ENCODE measurements at places on chromosomes 2 and 18.

DNA sequence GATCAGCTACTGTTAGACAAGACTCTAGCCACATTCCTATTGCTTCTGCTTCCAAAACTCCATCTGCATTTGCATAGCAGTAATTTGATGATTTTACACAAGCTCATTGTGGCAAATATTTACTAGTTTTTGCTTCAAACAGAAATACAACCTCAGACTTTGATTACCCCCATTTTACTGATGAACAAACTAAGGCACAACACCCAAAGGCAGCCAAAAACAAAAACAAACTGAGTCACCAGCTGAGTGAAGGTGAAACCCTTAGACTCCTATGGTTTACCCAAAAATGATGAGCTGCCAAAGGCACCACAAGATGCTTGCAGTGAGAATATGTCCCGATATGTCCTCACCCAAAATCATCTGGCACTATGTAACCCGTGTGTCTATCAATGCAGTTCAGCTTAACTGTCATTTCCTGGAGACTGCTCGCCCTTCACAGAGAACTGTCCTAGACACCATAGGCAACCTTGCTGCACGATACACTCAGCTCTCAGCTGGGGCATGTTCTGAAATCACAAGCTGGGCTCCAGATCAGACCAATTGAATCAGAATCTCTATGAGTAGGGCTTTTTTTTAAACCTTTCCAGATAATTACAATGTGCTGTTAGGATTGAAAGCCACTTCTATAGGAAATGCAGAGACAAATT is 4.1 kb upstream of the EVA1A start:
- no peak for DNase-seq

DNA sequence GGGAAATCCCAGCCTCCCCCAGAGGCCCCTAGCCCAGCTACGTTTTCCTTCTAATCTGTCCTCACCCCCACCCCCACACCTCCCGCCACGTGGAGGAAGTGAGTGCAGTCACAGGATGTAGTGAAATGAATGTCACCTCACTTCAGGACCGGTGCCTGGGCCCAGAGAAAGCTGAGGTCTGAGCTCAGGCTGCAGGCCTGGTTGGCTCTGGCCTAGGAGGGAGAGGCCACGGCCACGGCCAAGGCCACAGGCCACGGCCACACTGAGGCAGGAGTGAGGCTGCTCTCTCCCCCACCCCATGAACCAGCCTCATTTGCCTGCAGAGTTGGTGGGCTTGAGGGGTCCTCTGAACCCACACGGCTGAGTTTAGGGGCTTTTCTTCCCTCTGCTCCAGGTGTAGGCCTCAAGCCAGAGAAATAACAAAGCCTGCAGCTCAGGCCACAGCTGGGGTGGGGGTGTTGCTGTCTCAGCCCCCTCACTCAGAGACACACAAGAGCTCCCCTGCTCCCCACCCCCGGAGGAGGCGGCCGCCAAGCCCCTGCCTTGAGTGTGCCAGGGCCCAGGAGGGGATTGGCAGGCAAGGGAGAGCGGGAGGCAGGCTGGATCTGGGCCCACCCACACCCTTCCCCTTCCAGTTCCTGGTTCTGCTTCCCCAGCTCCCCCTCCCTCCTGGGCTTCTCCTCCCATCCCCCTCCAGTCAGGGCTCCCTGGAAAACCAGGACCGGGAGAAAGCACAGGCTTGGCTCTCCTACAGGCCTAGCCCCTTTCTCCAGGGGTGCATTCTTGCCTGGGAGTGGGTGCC is 27.0 kb downstream of the DNMT3A start:
- peak; percentile 98 for DNase-seq

DNA sequence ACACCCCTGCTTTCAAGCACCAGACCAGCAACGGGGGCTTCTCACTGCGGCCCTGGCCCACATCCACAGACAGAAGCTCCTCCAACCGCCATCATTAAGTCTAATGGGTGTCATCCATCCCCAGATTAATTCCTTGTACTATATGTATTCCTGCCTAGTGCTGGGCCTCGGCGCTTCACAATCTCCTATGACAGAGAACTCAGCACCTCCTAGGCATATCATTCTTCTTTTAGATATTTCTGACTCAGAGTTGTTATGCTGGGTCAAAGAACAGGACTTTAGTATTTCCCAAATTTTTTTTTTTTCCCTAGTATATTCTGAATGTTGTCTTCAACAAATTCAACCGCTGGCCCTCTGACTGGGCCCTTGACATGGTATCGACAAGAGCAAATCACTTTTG is 83.2 kb upstream of the TFCP2L1 start:
- DNase-seq: no peak

DNA sequence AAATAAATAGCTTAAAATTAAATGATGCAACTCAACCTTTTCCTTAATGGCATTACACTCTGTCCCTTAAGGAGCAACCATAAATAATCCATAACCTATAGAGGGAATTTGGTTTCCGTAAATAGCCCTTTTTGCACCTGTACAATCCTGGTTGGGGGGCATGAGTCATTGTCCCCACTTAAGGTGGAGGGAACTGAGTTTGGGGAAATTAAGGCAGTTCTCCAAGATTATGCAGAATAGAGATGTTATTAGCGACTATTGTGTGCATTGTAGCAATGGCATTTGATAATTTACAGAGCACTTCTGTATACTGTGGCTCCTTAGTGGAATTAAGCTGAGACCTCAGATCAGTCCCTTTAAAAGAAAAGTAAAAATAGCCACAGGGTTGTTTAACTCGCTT is 6.6 kb downstream of the MYCN start:
- no peak for DNase-seq

DNA sequence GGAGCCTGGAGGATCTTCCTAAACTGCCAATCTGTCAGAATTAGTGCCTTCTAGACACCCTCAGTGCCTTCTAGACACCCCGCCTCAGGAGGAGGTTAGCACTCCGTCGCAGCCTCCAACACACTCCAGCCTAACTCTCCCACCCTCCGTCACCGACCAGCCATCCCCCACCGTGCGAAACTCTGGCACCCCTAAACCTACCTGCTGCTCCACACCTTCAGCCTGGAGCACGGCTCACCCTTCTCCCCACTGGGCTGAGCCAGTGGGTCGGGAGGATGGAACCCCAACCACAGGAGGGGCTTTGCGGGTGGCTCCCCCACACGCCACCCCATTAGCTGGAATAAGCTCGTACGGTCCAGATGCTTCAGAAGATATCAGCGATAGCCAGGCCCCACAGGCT is 468.9 kb upstream of the HS6ST1 start:
- DNase-seq: no peak

GRCh38 chr2:100733391-100734187 is 86.3 kb upstream of the NPAS2 start:
- no peak for DNase-seq

- DNase-seq: no peak
Observed at GRCh38 chr2:237734905-237735623, 63.5 kb upstream of the RBM44 start.

DNA sequence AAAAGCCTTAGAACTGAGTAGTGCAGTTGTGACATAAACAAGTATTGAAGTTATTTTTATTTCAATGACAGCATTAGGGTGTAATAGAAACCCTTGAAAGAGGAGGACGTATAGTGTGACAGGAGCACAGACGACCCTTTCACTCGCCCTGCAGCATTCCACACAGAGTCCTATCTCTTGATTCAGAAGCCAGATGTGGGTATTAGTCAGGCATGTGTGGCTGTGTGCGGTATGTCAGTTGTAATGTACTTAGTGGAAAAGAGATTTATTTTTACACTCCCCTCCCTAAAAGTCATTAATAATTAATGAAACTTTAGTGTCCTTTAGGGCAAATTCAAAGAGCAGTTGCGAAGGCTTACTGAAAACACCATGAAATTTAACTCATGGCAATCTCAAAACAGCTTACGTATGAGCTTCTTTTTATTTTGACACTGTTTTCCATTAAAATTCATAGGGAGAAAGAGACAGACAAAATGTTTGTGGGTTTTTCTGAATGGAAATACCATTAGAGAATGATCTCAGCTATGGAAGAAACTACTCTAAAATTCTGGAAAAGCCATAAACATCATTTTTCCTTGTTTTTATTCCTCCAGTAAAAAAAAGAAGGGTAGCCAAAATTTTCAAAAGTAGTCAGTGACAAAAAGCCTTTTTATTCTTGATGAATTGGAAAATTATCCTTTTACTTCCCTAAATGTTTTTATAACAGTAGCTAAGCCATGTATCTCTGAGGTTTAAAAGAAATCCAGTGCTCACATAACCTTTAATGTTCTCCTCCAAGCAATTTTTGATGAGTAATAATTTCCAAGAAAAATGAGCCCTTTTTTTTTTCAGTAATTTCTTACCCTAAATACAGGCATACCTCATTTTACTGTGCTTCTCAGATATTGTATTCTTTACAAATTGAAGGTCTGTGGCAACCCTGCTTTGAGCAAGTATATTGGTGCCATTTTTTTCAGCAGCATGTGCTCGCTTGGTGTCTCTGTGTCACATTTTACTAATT is 84.0 kb upstream of the DSEL start:
- no peak for DNase-seq

DNA sequence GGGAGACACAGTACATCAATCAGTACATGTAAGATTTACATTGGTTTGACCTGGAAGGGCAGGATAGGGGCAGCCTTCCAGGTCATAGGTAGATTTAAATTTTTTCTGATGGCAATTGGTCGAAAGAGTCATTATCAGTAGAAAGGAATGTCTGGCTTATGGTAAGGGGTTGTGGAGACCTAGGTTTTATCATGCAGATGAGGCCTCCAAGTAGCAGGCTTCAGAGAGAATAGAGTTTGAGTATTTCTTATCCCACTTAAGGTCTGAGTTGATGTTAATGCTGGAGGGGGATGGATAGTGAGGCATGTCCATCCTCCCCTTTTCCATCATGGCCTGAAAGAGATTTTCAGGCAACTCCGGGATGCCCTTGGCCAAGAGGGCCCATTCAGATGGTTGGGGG is 60.7 kb downstream of the SPTBN1 start:
- DNase-seq: no peak

DNA sequence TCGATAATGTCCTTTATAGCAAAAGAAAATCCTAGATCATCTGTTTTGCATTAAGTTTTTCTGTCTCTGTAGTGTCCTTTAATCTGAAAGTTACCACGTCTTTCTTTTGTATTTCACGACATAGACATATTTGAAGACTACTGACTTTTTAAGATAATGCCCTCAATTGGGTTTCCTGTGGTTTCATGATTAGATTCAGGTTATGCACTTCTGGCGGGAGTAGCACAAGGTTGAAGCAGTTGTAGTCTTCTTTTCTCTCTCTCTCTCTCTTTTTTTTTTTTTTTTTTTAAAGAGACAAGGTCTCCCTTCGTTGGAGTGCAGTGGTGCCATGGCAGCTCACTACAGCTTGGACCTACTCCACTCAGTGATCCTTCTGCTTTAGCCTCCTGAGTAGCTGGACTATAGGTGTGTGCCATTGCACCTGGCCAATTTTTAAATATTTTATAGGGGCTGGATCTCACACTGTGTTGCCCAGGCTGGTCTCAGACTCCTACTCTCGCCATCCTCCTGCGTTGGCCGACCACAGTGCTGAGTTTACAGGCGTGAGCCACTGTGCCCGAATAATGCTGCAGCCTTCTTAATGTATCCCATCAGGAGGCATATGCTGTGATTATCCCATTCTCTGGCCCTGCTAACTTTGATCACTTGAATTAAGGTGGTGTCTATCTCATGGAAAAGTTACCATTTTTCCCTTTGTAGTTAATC is 3.9 kb downstream of the INPP4A start:
- DNase-seq: peak; percentile 44

- DNase-seq: no peak
Observed at GRCh38 chr2:66602341-66602740, 167.4 kb downstream of the MEIS1 start.

- no peak for DNase-seq
Observed at GRCh38 chr2:45898819-45899218, 247.3 kb downstream of the PRKCE start.

DNA sequence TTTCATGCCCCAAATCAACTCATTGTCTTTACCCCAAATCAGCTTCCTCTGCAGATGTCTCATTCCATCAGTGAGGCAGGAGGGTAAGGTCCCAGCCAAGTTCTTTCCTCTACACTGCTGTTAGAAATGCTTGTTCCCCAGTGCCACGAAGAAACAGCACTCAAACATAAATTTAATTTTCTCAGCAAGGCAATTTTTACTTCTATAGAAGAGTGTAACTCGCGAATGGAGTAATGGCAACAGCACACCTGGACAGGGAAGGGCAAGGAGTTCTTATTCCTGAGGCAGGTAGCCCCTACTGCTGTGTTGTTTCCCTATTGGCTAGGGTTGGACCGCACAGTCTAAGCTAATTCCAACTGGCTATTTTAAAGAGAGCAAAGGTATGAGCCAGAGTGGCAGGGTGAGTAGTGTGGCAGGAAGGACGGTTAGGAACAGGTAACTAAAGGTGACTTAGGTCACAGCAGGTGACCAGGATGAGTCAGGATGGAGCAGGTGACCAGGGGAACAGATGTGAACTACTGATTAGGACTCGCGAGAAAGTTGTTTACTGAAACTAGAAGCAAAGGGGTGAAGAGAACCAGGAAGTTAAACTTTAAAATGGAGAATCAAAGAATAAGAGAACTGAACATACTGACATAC is 12.0 kb upstream of the CEP68 start:
- no peak for DNase-seq

GRCh38 chr18:63844254-63844653 is 43.3 kb upstream of the SERPINB2 start:
- no peak for DNase-seq

- no peak for DNase-seq
Observed at GRCh38 chr2:68746408-68746807, 11.8 kb downstream of the ARHGAP25 start.

DNA sequence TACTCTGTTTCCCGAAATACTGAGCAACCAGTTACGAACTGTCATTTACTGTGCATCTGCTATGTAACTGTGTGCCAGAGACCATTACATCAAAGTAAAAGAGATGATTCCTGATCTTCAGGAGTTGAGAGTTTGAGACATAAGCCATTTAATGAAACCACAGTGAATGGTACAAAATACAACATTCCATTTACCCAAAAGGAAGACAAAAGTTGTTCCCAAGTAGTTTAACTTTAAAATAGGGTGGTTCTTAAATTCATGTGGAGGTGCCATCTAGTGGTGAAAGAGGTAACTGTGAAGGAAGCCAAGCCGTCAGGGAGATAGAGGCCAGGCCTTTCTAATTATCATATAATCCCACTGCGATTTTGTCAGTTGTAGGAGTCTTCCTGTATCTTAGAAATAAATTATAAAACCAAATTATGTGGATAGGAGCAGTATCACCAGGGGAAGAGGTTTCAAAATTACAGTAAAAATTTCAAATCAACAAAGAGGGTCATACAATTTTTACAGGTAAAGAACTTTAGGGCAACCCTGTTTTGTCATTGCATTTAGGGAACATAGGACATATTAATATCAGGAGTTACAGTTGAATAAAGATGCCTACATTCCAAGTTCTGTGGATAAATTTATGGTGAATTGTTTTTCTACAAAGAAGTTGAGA is 67.7 kb downstream of the EPAS1 start:
- DNase-seq: peak; percentile 52

DNA sequence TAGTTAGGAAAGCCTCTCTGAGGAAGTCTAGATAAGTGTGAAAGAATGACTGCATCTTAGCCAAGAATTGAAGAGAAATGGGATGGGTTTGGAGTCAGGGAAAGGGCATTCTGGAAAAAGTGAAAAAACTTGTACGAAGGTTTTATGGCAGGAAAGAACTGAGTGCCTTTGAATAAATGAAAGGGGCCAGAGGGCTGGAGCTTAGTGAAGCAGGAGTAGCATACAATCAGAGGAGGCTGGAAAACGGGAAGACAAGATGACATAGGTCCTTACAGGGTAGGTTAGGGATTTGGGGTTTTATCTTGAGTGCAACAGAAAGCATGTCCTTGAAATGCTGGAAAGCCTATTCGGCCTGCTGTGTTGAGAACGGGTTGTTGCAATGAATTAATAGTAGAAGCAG is 152.6 kb upstream of the RND3 start:
- DNase-seq: no peak

Measured in activated CD8-positive, alpha-beta T cell treated with anti-CD3 and anti-CD28 coated beads for 36 hours (primary cell).